GM18507 (cell line): ENCODE measurements at places on chromosomes 3 and 15.

DNA sequence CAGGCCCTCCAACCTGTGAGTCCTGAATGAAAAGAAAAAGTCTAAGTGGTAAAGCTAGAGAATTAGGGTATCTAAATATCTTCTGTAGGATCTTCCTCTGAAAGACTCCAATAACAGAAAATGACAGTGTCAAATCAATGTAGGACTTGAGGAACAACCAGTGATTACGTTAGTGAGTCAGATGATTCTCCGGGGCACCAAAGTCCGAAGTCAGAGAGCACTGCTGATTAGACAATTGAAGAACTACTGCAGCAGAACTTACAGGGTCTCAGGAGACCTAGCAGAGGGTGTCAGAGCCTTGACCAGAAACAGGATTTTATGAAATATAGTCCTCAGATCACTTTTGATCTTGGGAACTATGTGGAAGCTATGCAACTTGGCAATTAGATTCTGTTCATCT, 605.8 kb downstream of the EPHA3 start:
- no peak for DNase-seq

GRCh38 chr3:52678265-52679198, 7.2 kb downstream of the PBRM1 start:
- DNase-seq: no peak

- no peak for DNase-seq
Observed at GRCh38 chr3:143329567-143330211, 210.1 kb downstream of the CHST2 start.

GRCh38 chr3:5058471-5058951, 63.6 kb upstream of the ARL8B start:
- no peak for DNase-seq

GRCh38 chr15:43518197-43518761, 871 bp downstream of the MAP1A start:
- no peak for DNase-seq

GRCh38 chr15:79615754-79616153, 183.6 kb downstream of the MINAR1 start:
- DNase-seq: no peak

GRCh38 chr3:196149831-196150301, 61.3 kb downstream of the ZDHHC19 start:
- DNase-seq: no peak

DNA sequence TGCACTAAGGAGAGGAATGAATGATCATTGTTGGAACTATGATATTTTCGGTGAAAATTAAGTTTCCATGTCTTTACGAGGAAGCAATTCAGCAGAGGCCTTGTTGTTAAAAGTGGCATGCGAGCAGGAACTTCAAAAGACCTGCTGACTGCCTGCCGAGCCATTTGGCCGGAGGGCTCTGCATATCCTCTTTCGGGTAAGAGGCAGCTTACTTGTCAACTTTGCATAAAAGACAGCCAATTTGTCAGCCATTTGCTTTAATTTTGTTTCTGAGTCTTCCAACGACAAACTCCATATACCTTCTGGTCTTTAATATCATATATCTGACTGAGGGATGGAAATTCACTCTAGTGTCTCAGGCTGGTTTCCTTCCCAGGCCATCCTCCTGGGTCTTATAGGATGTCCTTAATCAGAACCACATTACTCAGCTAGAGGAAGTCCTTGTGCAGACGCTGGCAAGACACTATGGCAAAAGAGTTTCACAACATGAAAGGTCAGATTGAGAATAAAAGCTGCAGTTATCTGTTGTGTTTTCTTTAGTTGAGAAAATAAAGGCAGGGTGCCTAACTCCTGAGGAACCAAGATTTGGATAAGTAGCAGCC, 128.7 kb upstream of the WNT5A start:
- DNase-seq: no peak

- no peak for DNase-seq
Observed at GRCh38 chr3:60080648-60081047, 1030.8 kb upstream of the CFAP20DC start.

DNA sequence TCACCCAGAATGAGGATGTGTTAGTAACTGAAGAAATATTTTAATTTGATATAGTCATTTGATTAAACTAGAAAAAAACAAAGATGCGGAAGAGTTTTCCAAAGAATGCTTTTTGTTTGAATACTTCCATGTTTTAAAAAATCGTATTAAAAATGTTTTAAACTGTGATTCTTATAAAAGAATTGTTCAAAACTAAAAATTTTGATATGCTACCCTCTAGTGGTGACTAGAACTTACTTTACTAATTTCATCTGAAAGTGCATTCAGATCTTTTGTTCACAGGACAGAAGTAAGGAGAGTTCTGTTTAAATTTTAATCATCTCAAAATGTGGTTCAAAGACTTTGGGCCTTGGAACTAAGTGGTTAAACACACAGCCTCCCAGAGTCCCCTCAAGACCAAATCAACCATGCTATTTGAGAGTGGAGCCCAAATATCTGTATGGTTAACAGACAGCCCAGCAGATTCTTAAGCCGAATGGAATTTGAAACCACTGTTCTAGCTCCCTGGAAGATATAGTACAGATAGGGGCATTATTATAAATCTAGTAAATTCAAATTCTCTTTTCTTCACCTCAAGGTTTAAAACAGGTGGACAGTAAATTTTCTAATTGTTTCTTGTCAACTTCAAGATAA, 45.2 kb upstream of the SYNPR start:
- DNase-seq: no peak

DNA sequence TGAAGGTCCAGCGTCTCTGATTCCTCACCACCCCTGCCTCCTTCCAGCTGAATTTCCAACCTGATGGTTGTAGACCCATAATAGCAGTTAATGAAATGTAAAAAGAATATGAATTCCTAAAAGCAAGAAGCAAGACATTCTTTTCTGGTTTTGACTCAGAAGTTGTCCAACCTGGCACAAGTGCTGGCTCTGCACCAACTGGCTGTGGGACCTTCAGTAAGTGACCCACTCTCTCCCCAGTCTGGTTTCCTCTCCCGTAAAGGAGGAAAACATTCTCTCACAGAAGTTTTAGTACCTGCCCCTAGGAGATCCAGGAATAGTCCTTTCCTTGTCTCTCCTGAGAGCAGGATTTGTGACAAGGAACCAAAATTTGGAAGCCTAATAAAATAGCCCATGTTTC, 236.9 kb upstream of the TRIM42 start:
- no peak for DNase-seq

DNA sequence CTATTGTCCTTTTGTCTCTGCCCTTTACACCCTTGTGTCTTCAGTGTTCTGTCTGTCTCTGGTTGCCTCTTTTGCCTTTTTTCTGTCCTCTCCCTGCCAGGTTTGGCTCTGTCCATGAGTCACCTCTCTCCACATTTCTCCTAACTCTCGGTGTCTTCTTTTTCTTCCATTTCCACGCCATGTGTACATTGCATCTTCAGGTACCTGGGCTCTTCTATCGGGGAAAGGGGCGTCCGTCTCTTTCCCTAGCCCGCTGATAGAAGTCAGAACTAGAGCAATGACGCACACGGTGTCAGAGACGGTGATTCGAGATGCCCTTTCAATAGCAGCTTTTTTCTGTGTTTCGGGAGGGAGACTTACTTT, 641 bp downstream of the OPA1 start:
- no peak for DNase-seq

- no peak for DNase-seq
Observed at GRCh38 chr15:39804026-39804425, 21.4 kb upstream of the FSIP1 start.

DNA sequence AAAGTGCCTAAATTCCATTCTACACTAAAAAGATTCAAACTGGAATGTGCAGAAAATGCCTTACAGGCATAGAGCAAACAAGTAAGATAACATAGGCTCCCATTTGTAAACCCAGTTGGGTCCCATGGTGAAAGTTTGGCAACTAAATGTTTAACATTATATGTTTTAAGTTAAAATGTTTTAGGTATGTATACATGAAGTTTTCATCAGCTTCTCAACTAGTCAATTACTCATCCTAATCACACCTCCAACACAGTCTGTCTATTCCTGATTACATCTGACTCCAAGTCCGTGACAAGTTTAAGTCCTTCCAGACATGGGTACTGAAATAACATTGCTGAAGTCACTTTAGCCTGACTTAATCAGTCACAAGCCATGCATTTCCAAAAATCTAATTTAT, 25.0 kb downstream of the MYLK start:
- no peak for DNase-seq

GRCh38 chr3:102619361-102619760, 184.5 kb downstream of the ZPLD1 start:
- DNase-seq: no peak
